Activated naive CD4-positive, alpha-beta T cell treated with anti-CD3 and anti-CD28 coated beads for 36 hours (primary cell): ENCODE measurements at places on chromosomes 11 and 22.

DNA sequence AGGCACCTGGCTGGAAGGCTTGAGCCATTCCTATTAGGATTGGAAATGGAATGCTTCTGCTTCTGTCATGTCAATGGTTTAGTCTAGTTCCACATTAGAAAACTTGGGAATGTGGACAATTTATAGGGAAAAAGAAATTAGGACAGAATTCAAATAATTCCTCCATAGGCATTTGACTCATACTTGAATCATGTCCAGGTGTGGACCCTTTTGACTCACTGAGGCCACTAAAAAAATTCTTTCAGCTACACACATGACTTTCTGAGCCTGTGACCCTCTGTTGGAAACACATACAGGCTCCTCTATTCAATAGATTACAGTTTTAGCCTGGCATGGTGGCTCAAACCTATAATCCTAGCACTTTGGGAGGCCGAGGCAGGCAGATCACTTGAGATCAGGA, 100.5 kb downstream of the RASSF10 start:
- DNase-seq, result no peak

- no peak for DNase-seq
Measured at GRCh38 chr11:110525883-110526282, 96.1 kb downstream of the FDX1 start.

GRCh38 chr11:119755356-119756071, 26.5 kb upstream of the NECTIN1 start:
- DNase-seq, result no peak

DNA sequence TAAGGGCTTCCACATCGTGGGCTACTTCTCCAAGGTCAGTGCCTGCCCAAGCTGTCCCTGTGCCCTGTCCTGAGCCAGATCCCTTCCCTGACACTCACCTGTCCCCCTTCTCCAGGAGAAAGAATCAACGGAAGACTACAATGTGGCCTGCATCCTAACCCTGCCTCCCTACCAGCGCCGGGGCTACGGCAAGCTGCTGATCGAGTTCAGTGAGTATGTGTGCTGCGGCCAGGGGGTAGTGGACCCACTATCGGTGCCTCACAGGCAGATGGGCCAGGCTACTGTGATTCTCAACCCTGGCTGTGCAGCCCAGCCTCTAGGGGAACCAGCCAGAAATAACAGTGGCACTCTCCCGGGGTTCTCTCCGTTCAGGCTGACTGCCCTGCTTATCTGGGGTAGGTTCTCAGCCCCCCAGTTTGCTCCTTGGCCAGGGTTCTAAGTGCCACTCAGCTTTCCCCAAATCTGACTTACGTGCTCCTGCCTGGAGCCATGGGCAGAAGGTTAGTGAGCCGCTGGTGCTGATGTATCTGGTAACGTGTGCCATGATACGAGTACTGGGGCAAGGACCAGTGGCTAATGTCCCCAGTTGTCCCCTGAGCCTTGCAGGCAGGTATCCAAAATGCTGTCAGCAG, 3.7 kb downstream of the RNASEH2C start:
- DNase-seq, result no peak

GRCh38 chr11:64132191-64132771, 33.6 kb downstream of the MACROD1 start:
- no peak for DNase-seq

GRCh38 chr11:112734207-112734606, 227.0 kb upstream of the NCAM1 start:
- peak; percentile 18 for DNase-seq

DNA sequence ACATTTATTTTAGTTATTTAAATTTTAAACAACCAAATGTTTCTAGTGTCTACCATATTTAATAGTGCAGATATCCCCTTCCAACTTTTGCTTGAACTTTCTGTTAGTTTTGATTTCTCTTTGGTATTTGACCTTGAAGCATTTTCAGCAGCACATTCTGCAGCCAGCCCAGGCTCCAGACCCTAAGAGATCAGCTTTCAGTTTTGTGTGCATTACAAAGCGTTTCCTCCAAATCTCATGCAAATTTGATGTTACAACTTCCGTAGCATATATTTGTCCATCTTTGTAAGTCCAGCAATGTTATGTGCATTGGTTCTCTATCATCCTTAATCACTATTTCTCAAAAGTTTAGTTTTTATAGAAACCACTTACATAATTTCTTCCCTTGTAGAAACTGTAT, 14.6 kb upstream of the SERGEF start:
- no peak for DNase-seq

DNA sequence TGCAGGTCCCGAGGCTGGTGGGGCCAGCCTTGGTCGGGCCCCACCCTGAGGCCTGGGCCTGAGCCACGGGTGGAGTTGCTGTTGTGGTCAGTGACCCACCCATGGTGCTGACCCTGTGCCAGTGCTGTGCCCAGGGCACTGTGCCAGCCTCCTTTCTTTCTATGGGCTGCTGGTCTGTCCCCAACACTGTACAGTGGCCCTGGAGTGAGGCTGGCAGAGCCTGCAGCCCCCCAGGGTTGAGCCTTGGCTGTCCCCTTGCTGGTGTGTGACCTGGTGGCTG, 1235.7 kb downstream of the BRD1 start:
- no peak for DNase-seq

- DNase-seq, result no peak
Measured at GRCh38 chr22:44926124-44926475, 83.7 kb downstream of the PHF21B start.

- DNase-seq, result peak; percentile 69
Measured at GRCh38 chr11:118845369-118845768, 38.3 kb upstream of the CXCR5 start.

- peak; percentile 72 for DNase-seq
Measured at GRCh38 chr11:107563702-107564101, 1.8 kb downstream of the ALKBH8 start.

DNA sequence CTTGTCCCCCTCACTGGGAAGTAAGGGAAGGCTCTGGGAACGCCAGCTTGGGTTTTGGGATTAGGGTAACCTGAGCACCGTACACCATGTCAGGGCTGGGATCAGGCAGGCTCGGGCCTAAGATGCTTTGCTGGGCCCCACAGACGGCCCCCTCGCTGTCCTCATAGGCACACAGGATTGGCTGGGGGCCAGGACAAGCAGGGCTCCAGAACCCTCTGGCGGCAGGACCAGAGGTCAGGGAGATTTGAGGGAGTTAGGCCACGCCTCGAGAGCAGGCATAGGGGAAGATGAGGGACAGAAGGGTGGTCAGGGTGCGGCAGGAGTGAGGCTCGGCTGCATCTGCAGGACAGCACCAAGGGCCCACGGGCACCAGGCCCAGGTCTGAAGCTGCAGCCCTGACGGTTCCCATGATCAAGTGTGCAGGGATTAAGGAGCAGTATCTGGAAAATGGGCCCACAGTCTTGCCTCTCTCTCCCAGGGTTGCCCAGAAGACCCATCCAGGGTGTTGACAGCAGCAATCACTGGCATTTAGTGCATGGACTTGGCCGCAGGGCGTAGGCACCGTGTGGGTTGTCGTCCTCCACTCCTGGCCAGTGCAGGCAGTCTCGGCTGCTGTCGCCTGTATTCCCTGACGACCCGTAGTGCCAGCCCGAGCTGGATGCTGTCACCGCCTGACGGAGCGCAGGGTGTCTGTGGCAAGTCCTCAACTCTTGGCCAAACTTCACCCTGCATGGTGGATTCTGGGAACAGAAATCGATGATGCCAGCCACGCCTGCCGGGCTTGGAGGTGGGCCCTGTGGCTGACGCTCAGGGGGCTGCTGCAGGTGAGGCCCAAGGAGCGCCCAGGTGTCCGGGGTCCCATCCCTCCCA, 15.7 kb upstream of the GNB1L start:
- DNase-seq, result peak; percentile 2

- DNase-seq, result no peak
Measured at GRCh38 chr11:78030429-78031325, 7.6 kb upstream of the KCTD14 start.

DNA sequence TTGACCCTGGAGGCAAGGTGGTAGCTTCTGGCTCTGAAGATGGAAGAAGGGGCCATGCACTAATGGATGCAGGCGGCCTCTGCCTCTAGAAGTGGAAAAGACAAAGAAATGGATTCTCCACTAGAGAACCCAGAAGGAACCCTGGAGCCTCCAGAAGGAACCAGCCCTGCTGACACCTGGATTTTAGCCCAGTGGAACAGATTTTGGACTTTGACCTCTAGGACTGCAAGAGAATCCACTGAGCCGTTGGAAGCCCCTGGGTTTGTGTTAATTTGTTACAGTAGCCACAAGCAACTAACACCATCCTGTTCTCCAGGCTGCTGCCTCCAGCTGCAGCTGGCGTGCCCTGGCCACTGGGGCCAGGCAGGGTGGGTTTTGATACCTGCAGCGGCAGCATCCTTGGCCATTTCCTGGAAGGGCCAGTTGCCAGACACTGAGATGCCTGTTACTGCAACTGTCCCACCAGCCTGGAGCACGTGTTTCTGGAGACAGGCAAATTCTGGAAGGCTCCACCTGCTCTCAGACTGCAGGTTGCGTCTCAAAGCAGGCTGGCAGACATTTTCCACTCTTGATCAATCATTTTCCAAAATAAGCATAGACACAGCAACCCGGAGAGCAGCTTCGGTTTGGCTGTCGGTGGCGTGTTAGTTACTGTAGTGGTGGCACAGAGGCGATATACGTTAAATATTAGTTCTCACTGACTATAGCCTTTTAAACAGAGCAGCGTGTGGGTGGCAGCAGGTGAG, 76.8 kb upstream of the PARVG start:
- no peak for DNase-seq

DNA sequence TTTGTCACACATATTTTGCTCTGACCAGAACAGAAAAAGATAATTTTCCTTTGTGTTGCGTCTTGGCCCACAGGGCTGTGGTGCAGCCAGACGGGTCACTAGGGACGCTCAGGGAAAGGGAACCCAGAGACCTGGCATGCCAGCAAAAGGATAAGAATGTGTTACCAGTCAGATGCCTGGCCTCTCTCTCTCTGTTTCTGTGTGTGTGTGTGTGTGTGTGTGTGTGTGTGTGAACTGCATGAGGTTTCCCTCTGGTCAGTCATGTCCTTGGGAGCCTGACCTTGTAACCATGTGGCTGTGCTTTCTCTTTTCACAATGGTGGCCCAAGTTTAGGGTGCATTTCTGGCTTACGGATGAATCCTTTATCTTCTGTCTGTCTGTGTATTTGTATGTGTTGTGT, 25.4 kb downstream of the CCKBR start:
- no peak for DNase-seq

DNA sequence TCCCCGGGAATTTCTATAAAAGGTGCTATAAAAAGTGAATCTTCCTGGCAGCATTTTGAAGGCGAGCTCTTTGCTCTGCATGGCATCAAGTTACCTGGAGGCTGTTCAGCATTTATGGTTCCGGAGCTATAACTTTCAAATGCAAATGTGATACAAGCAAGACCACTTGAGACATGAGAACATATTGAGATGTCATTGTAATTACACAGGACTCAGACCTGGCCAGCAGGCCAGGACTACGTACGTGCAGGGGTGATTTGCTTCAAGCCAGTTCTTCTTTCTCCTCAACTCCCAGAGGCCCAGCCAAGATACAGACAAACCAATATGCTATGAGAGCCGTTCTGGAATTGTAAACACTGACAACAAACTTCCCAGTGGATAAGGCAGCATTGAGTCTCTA, 227.4 kb upstream of the FAT3 start:
- DNase-seq, result no peak

DNA sequence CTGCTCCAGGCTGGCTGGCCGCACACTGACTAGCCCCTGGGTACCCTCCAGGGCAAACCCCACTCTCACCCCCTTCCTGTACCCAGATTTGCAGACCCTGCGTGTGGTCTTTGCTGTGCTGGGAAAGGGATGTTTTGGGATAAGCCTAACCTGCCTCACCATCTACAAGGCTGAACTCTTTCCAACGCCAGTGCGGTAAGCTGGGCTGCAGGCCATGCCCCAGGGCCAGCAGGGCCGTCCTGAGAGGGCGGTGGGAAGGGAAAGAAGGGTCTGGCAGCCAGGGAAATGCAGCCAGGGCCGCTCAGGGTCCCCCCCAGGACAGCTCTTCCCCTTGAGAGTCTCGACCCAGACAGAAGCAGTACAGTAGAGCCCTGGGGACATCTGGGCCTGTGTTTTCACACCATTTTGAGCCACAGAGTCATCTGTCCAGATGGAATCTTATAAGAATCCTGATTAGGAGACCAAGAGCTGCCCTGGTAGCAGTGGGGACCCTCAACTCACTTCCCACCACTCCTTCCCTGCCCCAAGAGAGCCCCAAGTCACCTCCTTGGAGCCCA, 22.4 kb upstream of the SLC22A12 start:
- DNase-seq, result no peak

GRCh38 chr22:23529166-23530103, 50.7 kb downstream of the IGLL1 start:
- DNase-seq, result no peak

DNA sequence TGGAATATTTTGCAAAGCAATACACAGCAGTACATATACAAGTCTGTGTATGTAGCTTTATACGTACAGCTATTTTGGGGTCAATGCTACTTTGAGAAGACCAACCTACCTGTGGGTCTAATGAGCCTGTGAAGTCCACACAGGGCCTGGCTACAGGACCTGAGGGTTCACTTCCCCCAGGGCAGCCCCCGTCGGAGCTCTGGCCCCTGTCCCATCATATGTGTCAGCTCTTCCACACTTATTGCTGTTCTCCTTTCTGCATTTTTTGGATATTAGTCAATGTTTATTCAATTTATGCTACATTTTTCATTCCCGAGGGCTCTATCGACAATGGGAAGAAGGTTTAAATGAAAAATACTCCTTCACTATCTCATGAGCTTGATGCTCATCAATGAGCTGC, 1473.6 kb downstream of the BRD1 start:
- no peak for DNase-seq

DNA sequence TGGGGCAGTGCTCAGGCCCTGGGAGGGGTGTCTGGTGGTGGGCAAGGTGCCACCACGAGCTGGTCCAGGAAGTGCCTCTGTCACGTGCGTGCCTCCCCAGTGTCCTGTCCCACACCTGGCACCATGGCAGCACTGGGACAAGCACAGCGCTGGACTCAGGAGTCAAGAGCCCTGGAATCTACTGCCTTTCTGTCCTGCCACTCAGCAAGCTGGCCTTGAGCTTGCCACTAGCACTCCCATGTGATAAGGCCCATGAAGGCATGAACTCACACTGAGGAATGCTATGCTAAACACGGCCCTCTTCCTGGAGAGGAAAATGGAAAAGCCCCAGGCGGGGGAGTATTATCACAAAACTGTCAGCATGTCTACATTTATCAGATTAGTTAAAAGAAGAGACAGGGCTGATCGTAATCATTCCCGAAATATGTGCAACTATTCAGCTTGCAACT, 50.7 kb upstream of the SLC35C1 start:
- no peak for DNase-seq

DNA sequence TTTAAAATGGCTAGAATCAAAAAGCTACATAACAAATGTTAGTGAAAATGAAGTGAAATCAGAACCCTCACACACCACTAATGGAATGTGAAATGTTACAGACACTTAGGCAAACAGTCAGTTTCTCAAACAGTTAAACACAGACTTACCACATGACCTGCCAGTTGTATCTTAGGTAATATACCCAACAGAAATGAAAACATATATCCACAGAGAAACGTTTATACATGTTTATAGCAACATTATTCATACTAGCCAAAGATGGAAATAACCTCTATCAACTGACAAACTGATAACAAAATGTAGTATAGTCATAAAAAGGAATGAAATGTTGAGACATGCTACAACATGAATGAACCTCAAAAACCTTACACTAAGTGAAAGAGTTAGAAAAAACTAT, 131.5 kb upstream of the TRPC6 start:
- no peak for DNase-seq

GRCh38 chr11:77187776-77188632, 60.0 kb downstream of the MYO7A start:
- DNase-seq, result peak; percentile 85
